ENCODE measurements at places on chromosomes 7 and 10. TPM values are rescaled to one million over a fixed set of nuclear protein-coding genes. Genes with fewer than 3 reads are reported as not detected.

Gene SUGCT
- 11.8 TPM for total RNA-seq

Gene GJD4
- not detected for total RNA-seq

Gene CYP3A7
- total RNA-seq = not detected

Gene HYAL4
- 2.1 TPM for total RNA-seq

Gene NPTX2
- 4.5 TPM for total RNA-seq

Gene LLCFC1
- total RNA-seq = not detected

Gene PAPOLB
- not detected for total RNA-seq

Gene TMEM270
- total RNA-seq = 1.5 TPM

Gene C10orf143
- total RNA-seq = 0.46 TPM

Gene KCNIP2
- not detected for total RNA-seq

Gene HTR7
- 22.9 TPM for total RNA-seq

Gene SH2D4B
- total RNA-seq = 0.06 TPM

Gene GHRHR
- not detected for total RNA-seq

Gene CD36
- total RNA-seq = not detected

Gene PTF1A
- not detected for total RNA-seq

Gene TRIM73
- total RNA-seq = 0.71 TPM

Gene SYCE1
- not detected for total RNA-seq

Gene PNLIPRP3
- total RNA-seq = 0.17 TPM

Gene DPYSL4
- total RNA-seq = 6.7 TPM

Gene CHST3
- 7.5 TPM for total RNA-seq

Gene IL6
- total RNA-seq = 77.6 TPM

Gene XRCC2
- total RNA-seq = 24.6 TPM

Gene CASTOR2
- 1.5 TPM for total RNA-seq

Gene CALHM1
- total RNA-seq = not detected

Gene NRP1
- 61.5 TPM for total RNA-seq

Gene SLC39A12
- not detected for total RNA-seq

Gene MNX1
- total RNA-seq = 6.3 TPM

Gene FAM241B
- total RNA-seq = 2.8 TPM

Gene LANCL2
- 95.9 TPM for total RNA-seq

Gene ZNF736
- 8.9 TPM for total RNA-seq

Gene SLC26A5
- not detected for total RNA-seq

Gene CAMK2B
- total RNA-seq = not detected

Gene LIPK
- not detected for total RNA-seq

Gene H2BK1
- total RNA-seq = not detected

Gene ATG9B
- not detected for total RNA-seq

Gene ZDHHC4
- 49.5 TPM for total RNA-seq

Gene CNNM1
- 3.0 TPM for total RNA-seq

Gene OR13A1
- not detected for total RNA-seq

Data from Daoy (cell line).